Dermis blood vessel endothelial cell (primary cell): ENCODE measurements at places on chromosomes 2 and 18. TPM values are rescaled to one million over a fixed set of nuclear protein-coding genes. Genes with fewer than 3 reads are reported as not detected.

LRP2 gene
- 0.05 TPM in 1 of 2 replicates, not detected in the other for total RNA-seq

TLX2 gene
- 0.17 TPM in 1 of 2 replicates, not detected in the other for total RNA-seq

KRTCAP3 gene
- 0.47 and 0.51 TPM in 2 replicates for total RNA-seq

POTEC gene
- not detected in 2 replicates for total RNA-seq
